ENCODE measurements at places on chromosomes 4 and X.

DNA sequence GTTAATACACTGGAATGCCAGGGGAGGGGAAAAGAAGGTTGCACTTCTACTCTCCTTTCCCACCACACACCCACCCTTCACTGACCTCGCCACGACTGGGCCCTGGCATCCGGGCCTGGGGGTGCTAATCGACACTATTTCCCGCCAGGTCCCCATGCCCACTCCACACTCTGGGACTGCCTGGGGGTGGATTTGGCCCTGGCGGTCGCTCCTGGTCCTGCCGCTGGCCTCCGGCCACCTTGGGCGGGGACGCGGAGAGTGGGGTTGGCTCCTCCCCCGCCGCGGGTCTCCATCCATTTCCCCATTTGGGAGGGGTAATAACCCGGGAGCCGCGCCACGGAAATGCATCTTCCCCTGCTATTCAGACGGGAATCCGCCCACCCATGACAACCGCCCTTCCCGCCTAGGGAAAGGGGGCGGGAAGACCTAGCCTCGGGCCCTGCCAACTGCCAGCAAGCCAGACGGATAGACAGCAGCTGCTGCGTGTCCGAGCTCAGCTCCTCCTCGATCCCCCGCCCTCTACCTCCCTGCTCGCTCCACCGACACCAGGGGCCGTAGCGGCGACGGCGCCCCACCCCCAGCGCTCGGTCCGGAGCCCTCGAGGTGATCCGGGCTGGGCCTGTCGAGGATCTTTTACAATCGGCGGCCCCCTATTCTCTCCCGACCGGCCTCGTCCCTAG lies 78.1 kb downstream of the RLIM start:
- no peaks in the 10 kb centered on the region for H3K27me3 ChIP-seq
- H3K36me3 ChIP-seq, result peaks cover under 1% of the 10 kb centered on the region
- peak; percentile 1 for DNase-seq

- H3K27ac ChIP-seq, result no peak overlapping the region
- no peaks in the 10 kb centered on the region for H3K36me3 ChIP-seq
- H3K4me1 ChIP-seq, result no peaks in the 10 kb centered on the region
- no peak for DNase-seq
- H3K4me3 ChIP-seq, result no peak overlapping the region
These were observed 192.4 kb downstream of the RBM46 start for GRCh38 chr4:154973244-154974035.

GRCh38 chr4:38017609-38018008 lies 57.4 kb downstream of the PTTG2 start:
- H3K36me3 ChIP-seq, result peaks cover 34% of the 10 kb centered on the region
- no peaks in the 10 kb centered on the region for H3K27me3 ChIP-seq
- H3K4me1 ChIP-seq, result peaks cover 3% of the 10 kb centered on the region
- no peak overlapping the region for H3K27ac ChIP-seq
- no peak overlapping the region for H3K4me3 ChIP-seq

GRCh38 chr4:146283758-146284651 lies 69.7 kb downstream of the REELD1 start:
- no peak for DNase-seq
- H3K4me1 ChIP-seq, result no peaks in the 10 kb centered on the region
- no peaks in the 10 kb centered on the region for H3K27me3 ChIP-seq
- no peak overlapping the region for H3K27ac ChIP-seq

DNA sequence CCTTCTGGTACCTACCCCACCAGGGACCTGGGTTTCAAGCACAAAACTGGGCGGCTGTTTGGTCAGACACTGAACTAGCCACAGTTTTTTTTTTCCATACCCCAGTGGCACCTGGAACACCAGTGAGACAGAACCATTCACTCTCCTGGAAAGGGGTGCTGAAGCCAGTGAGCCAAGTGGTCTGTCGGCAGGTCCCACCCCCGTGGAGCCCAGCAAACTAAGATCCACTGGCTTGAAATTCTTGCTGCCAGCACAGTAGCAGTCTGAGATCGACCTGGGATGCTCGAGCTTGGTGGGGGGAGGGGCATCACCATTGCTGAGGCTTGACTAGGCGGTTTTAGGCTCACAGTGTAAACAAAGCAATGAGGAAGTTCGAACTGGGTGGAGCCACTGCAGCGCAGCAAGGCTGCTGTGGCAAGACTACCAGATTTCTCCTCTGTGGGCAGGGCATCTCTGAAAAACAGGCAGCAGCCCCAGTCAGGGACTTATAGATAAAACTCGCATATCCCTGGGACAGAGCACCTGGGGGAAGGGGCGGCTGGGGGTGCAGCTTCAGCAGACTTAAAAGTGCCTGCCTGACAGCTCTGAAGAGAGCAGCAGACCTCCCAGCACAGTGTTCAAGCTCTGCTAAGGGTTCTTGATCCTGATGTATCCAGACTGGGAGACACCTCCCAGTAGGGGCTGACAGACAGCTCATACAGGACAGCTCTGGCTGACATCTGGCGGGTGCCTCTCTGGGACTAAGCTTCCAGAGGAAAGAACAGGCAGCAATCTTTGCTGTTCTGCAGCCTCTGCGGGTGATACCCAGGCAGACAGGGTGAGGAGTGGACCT lies 223.0 kb downstream of the COX18 start:
- H3K36me3 ChIP-seq, result no peaks in the 10 kb centered on the region
- no peaks in the 10 kb centered on the region for H3K4me1 ChIP-seq
- H3K4me3 ChIP-seq, result no peak overlapping the region
- H3K27ac ChIP-seq, result no peak overlapping the region

DNA sequence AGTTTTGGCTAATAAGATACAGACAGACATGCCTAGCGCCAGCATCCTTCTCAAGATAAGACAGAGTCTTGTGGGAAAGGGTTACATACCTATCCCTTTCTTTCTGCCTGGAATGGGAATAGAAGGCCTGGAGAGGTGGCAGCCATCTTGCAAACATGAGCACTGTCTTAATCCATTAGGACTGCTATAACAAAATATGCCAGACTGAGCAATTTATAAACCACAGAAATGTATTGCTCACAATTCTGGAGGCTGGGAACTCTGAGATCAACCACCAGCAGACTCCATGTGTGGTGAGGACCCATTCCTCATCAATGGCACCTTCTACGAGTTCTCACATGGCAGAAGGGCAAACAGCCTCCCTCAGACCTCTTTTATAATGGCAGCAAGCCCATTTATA lies 26.5 kb upstream of the NEIL3 start:
- H3K4me3 ChIP-seq, result no peak overlapping the region
- no peak overlapping the region for H3K27ac ChIP-seq
- peaks cover 2% of the 10 kb centered on the region for H3K36me3 ChIP-seq
- no peaks in the 10 kb centered on the region for H3K27me3 ChIP-seq
- no peaks in the 10 kb centered on the region for H3K4me1 ChIP-seq

GRCh38 chr4:52751487-52751911 lies 274 bp upstream of the ERVMER34-1 start:
- peaks cover 64% of the 10 kb centered on the region for H3K27me3 ChIP-seq
- no peak for DNase-seq
- H3K27ac ChIP-seq, result no peak overlapping the region
- H3K4me3 ChIP-seq, result peak overlapping the region; percentile 63
- peaks cover 5% of the 10 kb centered on the region for H3K4me1 ChIP-seq

DNA sequence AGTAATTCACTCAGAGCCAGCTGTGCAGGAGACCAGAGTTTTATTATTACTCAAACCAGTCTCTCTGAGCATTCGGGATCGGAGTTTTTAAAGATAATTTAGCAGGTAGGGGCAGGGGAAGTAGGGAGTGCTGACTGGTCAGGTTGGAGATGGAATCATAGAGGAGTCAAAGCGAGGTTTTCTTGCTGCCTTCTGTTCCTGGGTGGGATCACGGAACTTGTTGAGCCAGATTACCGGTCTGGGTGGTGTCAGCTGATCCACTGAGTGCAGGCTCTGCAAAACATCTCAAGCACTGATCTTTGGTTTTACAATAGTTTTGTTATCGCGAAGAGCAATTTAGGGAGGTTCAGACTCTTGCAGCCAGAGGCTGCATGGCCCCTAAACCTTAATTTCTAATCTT lies 63.6 kb downstream of the TRIM2 start:
- no peaks in the 10 kb centered on the region for H3K36me3 ChIP-seq
- H3K27ac ChIP-seq, result no peak overlapping the region
- DNase-seq, result no peak
- H3K4me1 ChIP-seq, result peaks cover 3% of the 10 kb centered on the region
